Neural crest cell (in vitro differentiated cells): ENCODE measurements at places on chromosomes 1 and 21.

DNA sequence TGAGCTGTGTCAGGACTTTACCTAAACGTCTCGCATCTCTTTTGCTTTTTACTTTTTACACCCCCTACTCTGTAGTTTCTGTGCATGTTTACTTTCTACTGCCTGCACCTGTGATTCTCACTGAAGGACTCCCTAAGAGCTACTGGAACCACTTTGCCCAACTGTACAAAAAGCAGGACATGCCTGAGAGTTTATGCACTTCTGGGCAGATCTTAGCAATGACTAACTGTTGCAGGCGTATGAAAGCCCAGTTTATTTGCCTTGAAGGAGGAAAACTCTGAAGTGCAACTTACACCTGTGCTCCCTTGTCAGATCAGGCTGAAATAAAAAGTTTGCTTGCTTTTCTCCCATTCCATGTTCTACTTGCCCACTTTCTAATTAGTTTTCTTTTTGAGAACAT, 467.0 kb upstream of the USP24 start:
- no peak for DNase-seq

DNA sequence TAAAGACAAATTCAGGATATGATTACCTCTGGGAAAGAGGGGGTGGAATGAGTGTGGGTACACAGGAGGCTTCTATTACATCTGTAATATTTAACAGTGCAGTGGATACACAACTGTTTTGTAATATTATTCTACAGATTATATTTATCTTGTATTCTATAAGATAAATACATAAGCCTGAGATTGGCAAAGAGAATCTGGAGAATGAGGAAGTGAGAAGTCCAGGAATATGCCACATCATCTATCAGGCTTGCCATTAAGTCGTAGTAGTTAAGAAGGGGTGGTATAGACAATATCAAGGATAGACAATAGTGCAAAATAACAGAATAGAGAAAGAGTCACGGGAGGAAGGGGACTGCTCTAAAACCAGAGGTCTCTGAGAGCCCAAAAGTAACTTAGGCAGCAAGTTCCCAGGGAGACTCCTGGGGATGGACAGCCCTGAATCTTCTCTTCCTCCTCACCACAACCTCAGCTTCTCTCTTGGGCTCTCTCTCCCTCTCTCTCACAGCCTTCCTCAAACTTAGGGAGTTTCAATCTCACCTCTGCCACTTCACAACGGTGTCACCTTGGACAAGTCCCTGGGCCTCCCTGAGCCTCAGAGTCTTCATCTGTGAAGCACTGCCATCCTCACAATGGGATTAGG, 14.0 kb upstream of the PTAFR start:
- no peak for DNase-seq

DNA sequence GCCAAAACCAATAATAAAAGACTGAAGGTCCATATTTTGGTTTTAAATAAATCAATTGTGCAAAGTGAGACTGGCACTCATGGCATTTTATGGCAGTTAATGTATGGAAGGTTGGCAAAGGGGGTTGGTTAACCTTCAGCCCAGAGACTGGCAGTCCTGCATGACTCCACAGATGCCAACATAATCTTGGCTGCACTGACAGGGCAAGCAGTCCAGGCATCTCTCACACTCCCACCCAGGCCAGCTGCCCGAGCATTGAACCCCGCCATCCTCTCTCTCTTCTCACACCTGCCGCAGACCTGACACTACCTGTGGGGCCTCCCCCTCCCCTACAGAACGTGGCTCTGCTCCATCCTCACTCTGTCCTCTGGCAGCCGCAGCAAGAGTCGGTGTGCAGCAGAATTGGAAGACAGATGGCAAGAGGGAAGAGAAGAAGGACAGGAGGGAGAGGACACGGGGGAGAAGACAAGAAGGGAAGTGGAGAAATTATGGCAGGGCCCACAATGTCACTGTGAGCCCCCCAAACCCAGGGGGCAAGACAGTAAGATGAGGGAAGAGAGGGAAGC, 43.7 kb downstream of the ITPKB start:
- DNase-seq = no peak

DNA sequence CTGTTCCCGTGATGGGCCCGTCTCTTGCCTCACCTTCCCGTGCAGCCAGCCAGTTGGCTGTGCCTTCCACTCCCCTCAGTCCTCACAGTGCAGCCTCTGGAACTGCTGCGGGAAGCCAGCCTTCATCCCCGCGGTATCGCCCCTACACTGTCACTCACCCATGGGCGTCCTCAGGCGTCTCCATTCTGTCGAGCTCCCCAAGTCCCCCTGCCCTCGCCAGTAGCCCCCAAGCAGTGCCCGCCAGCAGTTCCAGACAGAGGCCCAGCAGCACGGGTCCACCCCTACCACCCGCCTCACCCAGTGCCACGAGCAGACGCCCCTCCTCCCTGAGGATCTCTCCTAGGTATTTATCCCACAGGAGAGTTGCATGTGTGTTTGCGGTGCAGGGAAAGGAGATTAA, 73.5 kb downstream of the UBE4B start:
- no peak for DNase-seq

GRCh38 chr1:109094377-109094803, 3.8 kb downstream of the TMEM167B start:
- no peak for DNase-seq

DNA sequence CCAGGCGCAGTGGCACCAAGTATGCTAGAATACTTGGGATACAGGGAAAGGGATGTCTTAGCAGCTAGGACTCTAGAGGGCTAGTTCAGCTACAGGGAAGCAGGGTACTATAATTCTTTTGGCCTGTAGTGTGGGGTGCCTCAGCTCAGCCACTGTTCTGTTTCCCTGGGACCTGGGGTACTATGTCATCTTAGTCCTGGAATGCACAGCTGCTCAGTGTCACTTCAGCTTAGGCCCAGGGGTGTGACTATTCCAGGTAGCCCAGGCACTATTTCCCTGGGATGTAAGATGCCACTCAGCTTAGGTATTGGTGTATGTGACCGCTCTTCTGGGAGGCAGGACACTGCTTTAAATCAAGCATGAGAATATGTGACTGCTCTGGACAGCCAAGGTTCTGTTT, 34.1 kb downstream of the RGSL1 start:
- DNase-seq = no peak

GRCh38 chr1:33895976-33896375, 32.1 kb downstream of the HMGB4 start:
- DNase-seq = no peak

DNA sequence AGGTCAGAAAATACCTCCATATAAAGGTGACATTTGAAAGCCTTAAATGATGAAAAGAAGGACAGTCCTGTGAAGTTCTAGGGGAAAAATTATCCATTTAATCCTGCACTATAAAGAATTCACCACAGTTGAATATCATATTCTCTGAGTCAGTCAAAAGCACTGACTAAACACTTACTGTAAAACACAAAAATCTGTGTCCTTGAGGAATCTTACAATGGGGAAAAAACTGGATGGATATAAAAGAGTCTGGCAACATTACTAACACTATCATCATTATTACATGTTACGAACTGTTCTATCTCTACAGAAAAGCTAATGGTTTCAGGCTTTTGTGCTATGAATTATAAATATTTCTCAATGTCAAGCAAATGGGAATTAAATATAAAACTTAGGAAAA, 42.4 kb upstream of the HP1BP3 start:
- DNase-seq = no peak

- DNase-seq = no peak
Observed at GRCh38 chr1:221169447-221169889, 290.2 kb downstream of the HLX start.

DNA sequence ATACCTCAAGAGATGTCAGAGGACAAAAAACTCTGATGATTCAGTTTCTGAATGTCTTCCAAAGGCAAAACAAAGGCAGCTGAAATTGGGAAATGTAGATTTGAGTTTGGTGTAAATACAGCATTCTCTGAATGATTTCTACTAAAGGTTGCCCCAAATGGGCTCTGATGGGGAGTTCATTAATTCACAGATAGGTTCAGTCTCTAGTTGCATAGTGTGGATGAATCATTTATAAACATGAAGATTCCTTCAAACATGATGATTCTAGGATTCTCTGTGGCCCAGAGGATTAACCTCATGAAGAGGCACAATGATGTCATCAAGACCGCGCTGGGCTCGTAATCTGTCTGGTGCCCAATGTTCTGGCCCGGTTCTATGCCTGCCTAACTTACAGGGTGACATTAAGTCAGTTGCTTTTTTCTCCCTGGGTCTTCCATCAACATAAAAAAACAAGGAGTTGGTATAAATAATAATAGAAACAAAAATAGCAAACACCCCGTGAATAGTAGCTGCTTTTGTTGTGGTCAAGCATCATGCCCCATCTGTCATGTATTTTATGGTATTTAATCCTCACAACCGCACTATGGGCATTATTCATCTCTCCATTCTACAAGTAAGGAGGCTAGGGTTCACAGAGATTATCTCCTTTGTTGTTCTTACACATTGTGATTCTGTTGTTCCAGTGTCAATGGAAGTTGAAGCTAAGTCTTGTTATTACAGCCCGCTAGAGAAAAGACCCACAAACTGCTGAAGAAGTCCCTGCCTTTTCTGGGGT, 509.6 kb upstream of the USP24 start:
- DNase-seq = no peak

GRCh38 chr1:6961905-6962477, 176.7 kb downstream of the CAMTA1 start:
- peak; percentile 18 for DNase-seq

GRCh38 chr1:32963746-32964460, 706 bp downstream of the RNF19B start:
- DNase-seq = peak; percentile 46

DNA sequence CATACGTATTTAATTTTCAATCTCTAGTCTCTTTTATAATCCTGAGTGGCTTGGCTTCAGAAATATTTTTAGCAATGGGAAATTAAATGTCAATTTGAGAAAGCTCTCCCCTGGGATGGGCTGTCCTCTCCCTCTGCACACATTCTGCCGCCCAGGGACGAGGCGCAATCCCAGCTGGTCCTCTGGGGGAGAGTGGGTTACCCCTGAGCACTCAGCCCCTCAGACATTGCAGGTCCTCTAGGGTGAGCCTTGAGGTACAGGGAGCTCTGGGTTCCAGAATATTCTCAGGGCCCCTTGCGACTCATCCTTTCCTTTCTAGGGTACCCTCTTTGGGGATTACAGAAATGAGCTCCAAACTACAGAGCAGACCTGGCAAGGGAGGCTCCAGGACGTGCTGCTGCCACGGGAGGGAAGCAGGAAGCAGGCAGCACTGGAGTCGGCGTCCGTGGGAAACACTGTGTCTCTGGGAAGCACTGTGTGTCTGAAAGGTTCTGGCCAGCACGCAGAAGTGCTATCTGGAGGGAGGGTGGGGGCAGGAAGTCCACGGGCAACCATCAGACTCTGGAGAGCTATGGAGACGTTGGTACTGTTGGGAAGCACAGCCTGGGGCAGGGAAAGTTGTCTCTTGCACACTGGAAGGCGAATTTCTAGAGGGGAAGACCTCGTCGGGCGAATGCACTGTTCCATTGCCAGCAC, 343.3 kb upstream of the VAMP3 start:
- DNase-seq = no peak
